ENCODE measurements at places on chromosomes 11 and 22.

GRCh38 chr11:122775675-122776271 lies 62.5 kb upstream of the CRTAM start:
- no peak for DNase-seq

DNA sequence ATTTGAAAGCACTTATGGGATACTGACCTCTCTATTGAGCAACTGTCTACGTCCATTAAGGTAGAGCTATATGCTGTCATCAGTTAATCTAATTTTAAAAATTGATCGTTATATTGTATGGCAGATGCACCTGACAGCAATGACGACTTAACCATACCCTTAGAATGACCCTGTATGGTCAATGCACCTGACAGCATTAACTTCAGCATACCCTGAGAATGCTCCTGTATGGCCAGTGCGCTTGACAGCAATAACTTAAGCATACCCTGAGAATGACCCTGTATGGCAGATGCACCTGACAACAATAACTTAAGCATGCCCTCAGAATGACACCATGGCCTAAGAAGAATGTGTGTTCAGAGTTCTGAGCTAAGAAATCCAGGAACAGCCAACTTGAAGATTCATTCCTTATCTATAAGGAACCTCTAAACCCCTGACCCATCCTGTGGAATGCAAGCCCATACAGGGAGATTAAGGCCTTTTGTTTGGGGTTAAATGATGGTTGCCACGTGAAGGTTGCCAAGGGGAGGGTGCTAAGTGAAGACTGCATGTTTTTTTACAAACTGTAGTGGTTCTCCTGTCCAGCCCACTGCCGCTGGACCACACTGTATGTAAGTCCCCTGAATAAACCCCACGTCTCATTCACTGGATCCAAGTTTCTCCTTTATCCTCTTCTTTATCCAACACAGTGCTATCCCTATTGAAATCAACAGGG lies 138.3 kb downstream of the GUCY1A2 start:
- peak; percentile 53 for DNase-seq

DNA sequence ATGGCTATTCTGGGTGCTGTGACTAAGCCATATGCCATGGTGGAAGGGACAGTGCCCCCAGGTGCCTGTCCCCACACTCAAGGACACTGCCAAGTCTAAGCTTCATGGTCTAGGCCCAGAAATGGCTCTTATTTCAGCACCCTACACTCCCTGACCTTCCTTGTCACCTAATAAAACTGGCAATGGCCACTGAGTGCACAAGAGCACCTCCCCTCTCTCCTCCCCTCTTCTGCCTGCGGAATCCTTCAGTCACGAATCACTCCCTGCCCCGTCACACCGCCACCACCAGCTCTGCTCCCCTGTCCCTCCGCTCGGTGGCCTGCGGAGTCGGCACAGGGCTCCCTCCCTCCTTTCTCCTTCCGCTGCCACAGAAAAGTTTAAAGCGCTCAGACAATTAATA lies 19.0 kb upstream of the LMO1 start:
- DNase-seq: peak; percentile 63

GRCh38 chr11:62223095-62223494 lies 14.6 kb downstream of the SCGB2A1 start:
- no peak for DNase-seq

DNA sequence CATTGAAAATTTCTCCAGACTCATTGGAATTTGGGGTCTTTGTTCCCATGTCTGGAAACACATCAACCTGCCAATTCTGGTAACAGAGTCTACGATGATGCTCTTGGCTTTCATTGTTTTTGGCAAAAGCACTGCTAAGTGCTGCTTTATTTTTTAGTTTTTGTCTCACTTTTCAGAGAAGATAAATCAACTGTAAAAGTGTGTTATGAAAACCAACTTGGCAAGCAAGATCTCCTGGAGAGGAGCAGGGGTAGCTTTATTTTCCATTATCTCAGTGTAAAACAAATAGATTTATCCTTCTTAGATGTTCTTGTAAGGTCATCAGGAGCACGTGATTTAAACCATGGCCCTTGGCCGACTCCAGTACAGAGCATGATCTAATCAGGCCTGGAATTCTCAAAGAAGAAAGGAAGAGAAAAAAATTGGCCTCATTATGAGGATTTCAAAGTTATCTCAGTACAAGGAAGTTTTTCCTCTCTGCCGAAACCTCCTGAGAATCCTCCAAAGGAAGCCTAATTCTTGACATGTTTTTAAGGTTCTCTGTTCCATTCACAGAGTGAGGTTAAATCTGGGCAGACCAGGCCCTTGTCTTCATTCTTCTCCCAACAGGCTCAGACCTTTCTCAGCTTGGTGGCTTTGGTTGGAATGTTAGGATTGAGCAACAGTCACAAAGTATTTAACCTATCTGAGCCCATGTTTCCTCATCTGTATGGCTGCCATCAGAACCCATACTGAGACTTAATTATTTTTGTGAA lies 16.4 kb upstream of the PAMR1 start:
- DNase-seq: no peak

GRCh38 chr11:134992981-134993380 lies 580.9 kb upstream of the B3GAT1 start:
- no peak for DNase-seq

DNA sequence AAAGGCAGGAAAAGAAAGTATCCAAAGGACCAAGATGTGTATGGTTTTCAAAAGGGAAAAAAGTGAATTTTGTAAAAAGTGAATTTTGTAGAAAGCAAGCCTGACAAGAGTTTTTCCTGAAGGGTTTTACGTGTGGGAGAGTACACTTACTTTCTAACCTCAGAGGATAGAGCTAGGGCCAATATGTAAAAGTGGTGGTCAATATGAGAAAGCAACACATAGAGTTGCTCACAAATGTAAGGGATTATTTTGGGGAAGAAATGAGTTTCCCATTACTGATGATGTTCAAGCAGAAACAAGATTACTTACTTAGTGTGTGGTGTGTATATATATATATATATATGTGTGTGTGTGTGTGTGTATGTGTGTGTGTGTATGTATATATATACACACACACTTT lies 162.5 kb downstream of the SWAP70 start:
- DNase-seq: no peak

DNA sequence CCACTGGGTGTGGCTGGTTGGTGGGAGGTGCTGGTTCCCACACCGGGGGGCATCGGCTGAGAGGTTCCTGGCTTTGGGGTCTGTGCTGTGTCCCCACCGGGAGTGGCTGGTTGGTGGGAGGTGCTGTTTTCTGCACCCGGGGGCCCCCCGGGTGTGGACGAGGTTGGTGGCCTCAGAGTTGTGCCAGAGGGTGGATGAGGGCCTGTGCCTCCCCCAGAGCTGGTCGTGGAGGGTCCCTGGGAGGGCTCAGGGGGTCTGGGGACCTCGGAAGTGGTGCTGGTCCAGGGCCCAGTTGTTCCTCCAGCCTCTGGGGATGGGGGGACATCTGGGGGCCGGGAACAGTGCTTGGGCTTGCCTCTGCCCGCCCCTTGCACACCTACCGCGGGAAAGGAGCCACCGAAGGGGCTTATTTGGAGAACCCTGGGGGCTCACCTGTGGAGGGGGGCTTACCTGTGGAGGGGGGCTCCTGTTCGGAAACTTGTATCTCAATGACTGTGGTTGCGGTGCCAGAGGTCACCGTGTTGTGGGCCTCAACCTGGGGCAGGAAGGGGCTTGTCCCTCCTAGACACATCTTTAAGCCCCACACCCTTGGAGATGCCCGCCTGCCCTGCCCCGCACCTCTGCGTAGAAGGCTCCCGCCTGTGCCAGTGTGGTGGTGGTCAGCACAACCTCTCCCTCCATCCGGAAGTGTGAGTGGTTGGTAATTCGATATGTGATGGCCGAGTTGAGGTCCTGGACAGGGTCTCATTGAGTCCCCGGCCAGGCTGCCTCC lies 3.3 kb upstream of the IRF7 start:
- DNase-seq: no peak

- DNase-seq: peak; percentile 34
Observed at GRCh38 chr11:134845474-134846327, 433.7 kb upstream of the B3GAT1 start.
